ENCODE measurements at places on chromosomes 7 and 10. TPM values are rescaled to one million over a fixed set of nuclear protein-coding genes. Genes with fewer than 3 reads are reported as not detected.

Gene SLC29A4
- total RNA-seq = 12.3 TPM

Gene TSPAN12
- total RNA-seq = 2.1 TPM

Gene PITRM1
- total RNA-seq = 73.1 TPM

Gene SPDYE1
- total RNA-seq = not detected

Gene EPHA1
- total RNA-seq = 53.9 TPM

Gene CCDC3
- 1.00 TPM for total RNA-seq

Gene PRR15
- total RNA-seq = 4.4 TPM

Gene LRCH4
- 5.1 TPM for total RNA-seq

Gene PTPRN2
- under 0.01 TPM for total RNA-seq

Gene COG5
- total RNA-seq = 124 TPM

Gene C7orf25
- total RNA-seq = 4.4 TPM

Gene PBLD
- 1.8 TPM for total RNA-seq

Gene PPP1R9A
- total RNA-seq = 0.34 TPM

Gene ODAD2
- 0.28 TPM for total RNA-seq

Gene IFIT1B
- total RNA-seq = not detected

Gene PAPSS2
- 5.1 TPM for total RNA-seq

Gene ENTPD7
- 24.6 TPM for total RNA-seq

Gene SLC26A4
- total RNA-seq = 0.68 TPM

Data from nasal cavity respiratory epithelium epithelial cell of viscerocranial mucosa (primary cell).